Stimulated activated CD4-positive, alpha-beta T cell treated with anti-CD3 and anti-CD28 coated beads, TNF-alpha, amount 100 ng/mL, for 1 hour (primary cell): ENCODE measurements at places on chromosomes 4 and X.

- no peak for DNase-seq
Observed at GRCh38 chr4:5773271-5773555, 62.2 kb downstream of the EVC start.

- no peak for DNase-seq
Observed at GRCh38 chrX:49257846-49258748, 6.4 kb downstream of the FOXP3 start.

- DNase-seq: no peak
Observed at GRCh38 chr4:78298618-78299017, 241.5 kb downstream of the FRAS1 start.

DNA sequence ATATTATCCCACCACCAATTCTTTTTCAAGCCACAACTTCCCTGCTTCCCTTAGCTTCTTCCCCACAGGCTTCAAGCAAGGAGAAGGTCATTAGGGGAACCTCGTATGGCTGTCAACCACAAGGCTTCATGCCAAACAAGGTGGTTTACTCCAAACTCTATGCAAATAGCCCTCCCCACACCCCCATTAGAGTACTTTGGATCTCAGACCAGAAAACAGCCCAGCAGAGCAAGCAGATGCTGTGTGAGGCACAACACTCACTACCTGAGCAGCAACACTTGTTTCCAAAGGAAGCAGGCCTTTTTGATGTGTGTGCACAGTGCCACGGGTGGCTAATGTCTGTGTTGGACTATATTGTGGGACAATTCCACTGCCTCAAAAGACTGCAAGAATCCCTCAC is 189.0 kb downstream of the AR start:
- DNase-seq: no peak

DNA sequence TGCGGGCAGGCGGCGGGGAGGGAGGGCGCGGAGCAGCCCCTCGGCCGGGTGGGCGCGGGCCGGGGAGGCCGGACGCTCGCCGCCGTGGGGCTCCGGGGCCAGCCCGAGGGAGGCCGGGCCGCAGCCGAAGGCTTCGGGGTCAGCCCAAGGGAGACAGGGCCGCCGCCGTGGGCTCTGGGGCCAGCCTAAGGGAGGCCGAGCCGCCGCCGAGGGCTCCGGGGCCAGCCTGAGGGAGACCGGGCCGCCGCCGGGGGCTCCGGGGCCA is 251 bp downstream of the KIAA0232 start:
- DNase-seq: no peak

DNA sequence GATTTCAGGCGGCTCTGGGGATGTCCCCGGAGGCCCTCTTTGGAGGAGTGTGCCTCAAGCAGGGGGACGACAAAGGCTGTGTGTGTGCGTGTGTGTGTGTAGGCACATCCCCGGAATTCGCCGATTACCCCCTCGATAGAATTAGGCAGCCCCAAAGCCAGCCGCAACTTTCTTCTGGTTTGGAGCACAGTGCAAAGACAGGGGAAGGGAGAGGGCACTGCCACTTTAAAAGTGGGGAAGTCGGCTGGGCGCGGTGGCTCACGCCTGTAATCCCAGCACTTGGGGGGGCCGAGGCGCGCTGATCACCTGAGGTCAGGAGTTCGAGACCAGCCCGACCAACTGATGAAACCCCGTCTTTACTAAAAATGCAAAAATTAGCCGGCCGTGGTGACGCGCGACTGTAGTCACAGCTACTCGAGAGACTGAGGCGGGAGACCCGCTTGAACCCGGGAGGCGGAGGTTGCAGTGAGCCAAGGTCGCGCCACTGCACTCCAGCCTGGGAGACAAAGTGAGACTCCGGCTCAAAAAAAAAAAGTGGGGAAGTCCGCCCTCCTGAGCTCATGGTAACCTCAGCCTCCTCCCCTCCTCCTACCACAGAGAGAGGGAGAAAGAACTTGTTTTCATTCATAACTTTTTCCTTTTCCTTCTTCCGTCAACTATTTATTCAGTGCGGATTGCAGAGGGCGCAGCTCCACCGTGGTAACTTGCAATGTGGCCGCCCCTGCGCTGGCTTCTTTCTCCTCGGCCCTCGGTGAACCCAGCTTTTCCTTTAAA is 2.4 kb downstream of the SPRY1 start:
- peak; percentile 5 for DNase-seq

GRCh38 chr4:60745800-60746571 is 454.1 kb upstream of the ADGRL3 start:
- DNase-seq: no peak

DNA sequence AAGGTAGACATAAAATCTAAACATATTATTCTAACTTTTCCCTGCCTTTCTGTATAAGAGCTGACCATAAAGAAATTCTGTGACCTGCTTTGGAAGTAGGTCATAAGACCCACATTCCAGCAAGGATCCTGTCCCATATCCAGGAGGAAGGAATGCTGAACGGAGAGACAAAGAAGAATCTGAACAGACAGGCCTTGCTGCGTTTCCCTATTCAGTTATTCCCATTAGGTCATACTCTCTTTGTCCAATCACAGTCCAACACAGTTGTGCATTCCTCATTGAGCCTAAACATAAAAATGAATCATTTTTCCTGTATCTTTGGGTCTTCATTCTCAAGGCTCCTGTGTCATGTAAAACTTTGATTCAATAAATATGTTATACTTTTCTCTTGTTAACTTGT is 287.6 kb upstream of the TAPT1 start:
- DNase-seq: no peak

- no peak for DNase-seq
Observed at GRCh38 chrX:689983-690382, 59.4 kb downstream of the SHOX start.

- no peak for DNase-seq
Observed at GRCh38 chrX:55996649-55997048, 235.5 kb upstream of the KLF8 start.

DNA sequence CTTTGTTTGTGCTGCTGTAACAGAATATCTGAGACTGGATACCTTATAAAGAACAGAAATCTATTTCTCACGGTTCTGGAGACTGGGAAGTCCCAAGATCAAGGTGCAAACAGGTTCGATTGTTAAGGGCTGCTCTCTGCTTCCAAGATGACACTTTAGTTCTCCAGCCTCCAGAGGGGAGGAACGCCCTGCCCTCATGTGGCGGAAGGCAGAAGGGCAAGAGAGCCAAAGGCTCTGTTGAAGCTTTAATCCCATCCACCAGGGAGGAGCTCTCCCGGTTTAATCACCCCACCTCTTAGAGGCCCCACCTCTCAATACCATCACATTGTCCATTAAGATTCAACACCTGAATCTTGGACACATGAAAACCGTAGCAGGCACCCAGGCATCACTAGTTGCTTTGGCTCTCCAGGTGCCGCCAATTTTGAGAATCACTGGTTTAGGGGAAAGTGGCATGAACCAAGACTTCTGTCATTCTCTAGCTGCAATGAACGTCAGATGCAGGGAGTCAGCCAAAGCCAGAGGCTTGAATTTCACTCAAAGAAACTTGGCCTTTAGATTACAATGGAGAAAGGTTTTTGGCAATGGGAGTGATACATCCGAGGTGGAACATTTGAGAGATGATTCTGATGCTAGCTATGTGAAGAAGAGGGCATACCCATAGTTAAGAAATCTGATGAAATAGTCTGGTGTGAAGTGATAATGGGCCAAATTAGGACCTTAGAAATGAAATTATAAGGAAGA is 15.7 kb downstream of the FHL1 start:
- no peak for DNase-seq

- DNase-seq: no peak
Observed at GRCh38 chr4:185023471-185023870, 5.2 kb downstream of the HELT start.

DNA sequence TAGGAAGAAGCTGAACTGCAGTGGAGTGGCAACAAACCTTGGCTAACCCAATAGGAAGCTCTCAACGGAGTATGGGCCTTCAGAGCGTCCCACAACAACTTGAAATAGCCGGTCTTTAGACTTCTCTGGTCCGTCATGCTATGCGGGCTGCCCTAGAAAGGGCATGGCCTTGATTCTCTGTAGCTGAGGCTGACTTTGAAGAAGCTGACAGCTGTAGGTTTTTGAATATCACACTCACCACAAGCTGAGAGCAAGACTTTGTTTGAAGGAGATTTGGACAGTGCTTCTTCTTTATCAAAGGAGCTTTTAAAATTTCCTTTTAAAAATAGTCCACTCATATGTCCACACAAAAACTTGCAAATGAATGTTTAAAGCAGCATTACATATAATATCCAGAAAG is 322.9 kb downstream of the CAMK2D start:
- no peak for DNase-seq

GRCh38 chrX:1599791-1600405 is 8.5 kb downstream of the AKAP17A start:
- no peak for DNase-seq

GRCh38 chrX:29911673-29912072 is 303.7 kb upstream of the MAGEB2 start:
- no peak for DNase-seq

DNA sequence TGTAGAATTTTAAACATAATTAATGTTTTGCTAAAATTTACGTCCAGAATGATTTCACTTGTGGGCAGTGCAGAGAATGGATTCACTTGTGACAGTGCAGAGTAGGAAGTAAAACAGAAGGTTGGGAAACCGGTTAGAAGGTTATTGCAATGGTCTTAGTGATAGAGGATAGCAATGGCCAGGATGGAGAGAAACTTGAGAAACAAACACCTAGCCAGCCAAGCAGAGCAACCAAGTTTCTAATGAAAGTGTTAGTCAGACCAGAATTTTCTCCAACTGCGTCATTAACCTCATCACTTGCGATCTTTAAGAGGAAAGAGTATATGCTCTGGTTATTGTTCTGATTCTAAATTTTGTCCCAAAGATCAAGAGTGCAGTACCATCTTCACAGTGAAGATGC is 50.0 kb upstream of the TBC1D9 start:
- DNase-seq: no peak

- DNase-seq: no peak
Observed at GRCh38 chrX:17741123-17741511, 3.8 kb downstream of the SCML1 start.

GRCh38 chr4:96497621-96498020 is 657.7 kb downstream of the PDHA2 start:
- no peak for DNase-seq

GRCh38 chr4:98503676-98504075 is 154.7 kb downstream of the TSPAN5 start:
- no peak for DNase-seq

- peak; percentile 38 for DNase-seq
Observed at GRCh38 chrX:135295238-135295943, 13.9 kb upstream of the ETDC start.

- no peak for DNase-seq
Observed at GRCh38 chr4:6195602-6196319, 4.6 kb downstream of the JAKMIP1 start.

DNA sequence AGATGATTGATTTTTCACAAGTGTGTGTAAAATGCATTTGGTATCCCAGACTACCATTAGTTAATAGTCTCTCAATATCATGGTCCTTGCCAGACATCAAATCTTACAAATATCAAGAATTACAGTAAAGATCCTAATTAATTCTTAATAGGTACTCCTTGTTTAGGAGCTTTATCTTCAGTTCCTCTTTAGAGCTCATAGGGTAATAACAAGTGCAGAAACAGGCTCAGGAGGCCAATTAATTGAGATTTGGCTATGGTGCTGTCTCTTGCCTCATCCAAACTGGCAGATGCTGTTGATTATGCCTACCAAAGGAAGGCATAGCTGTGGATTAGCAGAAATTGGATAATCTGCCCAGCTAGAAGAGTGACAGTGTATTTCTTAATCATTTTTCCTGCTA is 6.9 kb downstream of the MTMR1 start:
- no peak for DNase-seq

- DNase-seq: no peak
Observed at GRCh38 chr4:75736862-75737261, 12.5 kb downstream of the USO1 start.

DNA sequence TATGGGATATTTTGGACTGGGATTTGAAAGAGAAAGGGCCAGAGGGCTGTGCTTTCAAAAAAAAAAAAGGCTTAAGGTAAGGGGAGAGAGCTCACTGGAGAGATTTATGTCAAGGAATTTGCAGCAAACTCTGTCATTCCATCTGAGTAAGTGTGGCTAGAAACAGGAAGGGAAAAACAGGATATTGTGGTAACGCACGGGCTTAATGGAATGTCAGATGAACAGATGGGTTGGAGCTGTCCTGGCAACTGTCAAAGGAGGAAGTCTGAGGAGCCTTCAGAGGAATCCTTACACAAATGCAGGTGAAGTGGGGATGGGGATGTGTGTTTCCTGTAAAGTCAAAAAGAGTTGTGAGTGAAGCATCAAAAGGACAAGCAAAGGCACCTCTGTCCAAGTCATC is 15.1 kb upstream of the NKX3-2 start:
- no peak for DNase-seq

GRCh38 chrX:102558607-102559006 is 40.7 kb upstream of the ARMCX5 start:
- DNase-seq: no peak

DNA sequence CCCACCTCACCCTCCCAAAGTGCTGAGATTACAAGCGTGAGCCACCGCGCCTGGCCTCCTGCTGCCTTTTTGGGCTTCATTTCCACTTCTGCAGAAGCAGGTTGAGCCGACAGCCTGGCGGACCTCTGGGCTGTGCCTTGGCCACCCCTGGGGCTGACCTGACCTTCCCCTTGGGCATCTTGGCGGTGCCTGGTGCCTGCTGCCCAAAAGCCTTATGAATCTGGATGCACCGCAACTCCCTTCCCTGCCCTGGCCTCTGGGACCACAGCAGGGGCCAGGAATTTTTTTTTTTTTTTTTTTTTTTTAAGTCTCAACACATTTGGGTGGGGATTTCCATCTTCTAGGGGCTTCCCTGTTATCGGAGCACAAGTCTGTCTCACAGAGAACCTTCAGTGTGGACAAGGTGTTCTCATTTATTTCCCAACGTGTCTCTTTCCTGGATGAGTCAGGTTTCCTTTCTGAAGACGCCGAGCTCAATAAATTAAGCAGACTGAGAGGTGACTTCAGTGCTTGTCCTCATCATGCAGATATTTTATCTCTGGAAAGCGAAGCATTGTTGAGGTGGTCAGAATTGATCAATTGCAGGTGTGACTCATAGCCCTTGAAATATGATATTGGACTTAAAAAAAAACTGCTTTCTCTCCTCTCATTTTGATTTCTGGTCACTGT is 79.7 kb downstream of the SHROOM2 start:
- DNase-seq: no peak

GRCh38 chr4:138458751-138459150 is 216.6 kb upstream of the SLC7A11 start:
- DNase-seq: no peak
